ENCODE measurements at places on chromosomes 7 and 10. TPM values are rescaled to one million over a fixed set of nuclear protein-coding genes. Genes with fewer than 3 reads are reported as not detected.

TEX36 gene
- total RNA-seq, result not detected

NUDT13 gene
- 2.5 TPM for total RNA-seq

ABCB1 gene
- 17.6 TPM for total RNA-seq

ZP3 gene
- total RNA-seq, result 23.3 TPM

CLRN3 gene
- not detected for total RNA-seq

ZNF736 gene
- total RNA-seq, result 32.5 TPM

IKZF1 gene
- 15.2 TPM for total RNA-seq

CRPPA gene
- total RNA-seq, result 3.6 TPM

CD36 gene
- 25.7 TPM for total RNA-seq

NRAP gene
- 0.18 TPM for total RNA-seq

PDE6C gene
- total RNA-seq, result not detected

CUBN gene
- 2.4 TPM for total RNA-seq

UBTD1 gene
- total RNA-seq, result 6.2 TPM

All from ureter (tissue), 1 donor.